Activated CD4-positive, alpha-beta T cell treated with anti-CD3 and anti-CD28 coated beads, Interleukin-2, amount 10 ng/mL, durations not matched to agents 7 days and 5 days (primary cell): ENCODE measurements at places on chromosomes 12 and 14. TPM values are rescaled to one million over a fixed set of nuclear protein-coding genes. Genes with fewer than 3 reads are reported as not detected.

GRCh38 chr12:57110104-57111030 lies 795 bp downstream of the STAT6 start:
- peak; percentile 73 for DNase-seq

- no peak for DNase-seq
These were observed 17.1 kb downstream of the FICD start for GRCh38 chr12:108531929-108532848.

DNA sequence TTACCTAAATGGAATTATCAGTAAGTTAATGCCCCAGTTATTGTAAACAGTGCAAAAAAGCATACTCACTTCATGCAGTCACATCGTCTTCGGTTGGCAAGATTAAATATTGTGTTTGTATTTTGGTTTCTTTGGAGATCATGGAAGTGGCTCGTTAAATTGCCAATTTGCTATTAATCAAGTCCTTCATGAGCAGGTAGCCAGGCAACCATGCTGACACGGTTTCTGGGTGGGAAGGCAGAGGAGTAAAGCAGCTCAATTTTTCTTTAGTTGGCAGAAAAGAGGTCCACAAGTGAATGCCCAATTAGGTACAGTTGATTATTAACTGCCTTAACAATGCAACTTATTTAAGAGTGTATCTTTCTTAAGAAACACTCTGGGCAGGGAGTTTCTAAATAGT lies 43.9 kb downstream of the PPP4R3A start:
- DNase-seq = no peak

DNA sequence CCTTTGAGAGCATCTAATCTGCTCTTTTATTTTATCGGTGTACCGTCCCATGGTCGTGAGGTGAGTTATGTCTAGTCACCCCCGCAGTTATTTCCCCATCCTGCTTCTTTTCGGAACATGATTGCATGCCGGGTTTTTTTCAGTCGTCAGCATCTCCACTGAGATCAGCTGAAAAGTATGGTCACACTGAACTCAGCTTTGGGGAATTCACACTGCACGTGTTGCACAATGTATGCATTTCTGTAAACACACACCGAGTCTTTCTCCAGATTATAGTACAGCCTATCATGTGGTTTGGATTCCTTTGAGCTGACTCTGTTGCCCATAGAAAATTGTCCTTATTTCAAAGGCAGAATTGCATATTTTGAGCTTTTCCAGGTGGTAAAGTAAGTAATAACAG lies 24.6 kb downstream of the PLXNC1 start:
- no peak for DNase-seq

The HCAR3 gene
- not detected for total RNA-seq

GRCh38 chr12:91123236-91123916 lies 12.1 kb upstream of the LUM start:
- DNase-seq = no peak

The RILPL2 gene
- 6.0 TPM for total RNA-seq

GRCh38 chr12:85156569-85156968 lies 120.4 kb downstream of the LRRIQ1 start:
- no peak for DNase-seq

The BIN2 gene
- total RNA-seq = 200 TPM

The ARHGAP9 gene
- total RNA-seq = 218 TPM

The USP44 gene
- 2.9 TPM for total RNA-seq

- DNase-seq = no peak
These were observed 170.1 kb upstream of the GRIP1 start for GRCh38 chr12:66848967-66849366.

DNA sequence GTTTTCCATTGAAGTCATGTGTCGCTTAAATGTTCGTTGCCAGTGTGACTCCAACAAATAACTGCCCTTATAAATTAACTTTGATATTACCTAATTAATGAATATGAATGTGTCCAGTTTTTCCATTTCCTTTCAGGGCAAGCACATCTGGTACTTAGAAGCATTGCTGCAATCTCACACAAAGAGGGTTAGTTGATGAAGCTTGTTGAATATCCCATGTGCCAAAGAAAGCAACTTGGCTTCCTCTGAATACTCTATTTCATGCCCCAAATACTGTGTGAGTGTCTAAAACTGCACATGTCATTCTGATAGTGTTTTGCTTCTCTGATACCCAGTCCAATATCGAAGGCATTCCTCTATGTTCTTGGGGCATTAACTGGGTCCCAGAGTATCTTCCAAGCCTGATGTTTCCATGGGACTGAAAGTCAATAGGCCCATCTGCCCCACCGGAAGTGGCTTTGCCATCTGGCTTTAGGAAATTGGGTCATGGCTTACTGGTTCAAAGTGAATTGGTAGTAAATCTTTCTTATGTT lies 75.8 kb upstream of the CNTN1 start:
- DNase-seq = no peak

The PGF gene
- total RNA-seq = 0.12 TPM

- no peak for DNase-seq
These were observed 35.8 kb downstream of the CDKL1 start for GRCh38 chr14:50360851-50361250.

The PTPN21 gene
- not detected for total RNA-seq

The TSHR gene
- total RNA-seq = 1.0 TPM

DNA sequence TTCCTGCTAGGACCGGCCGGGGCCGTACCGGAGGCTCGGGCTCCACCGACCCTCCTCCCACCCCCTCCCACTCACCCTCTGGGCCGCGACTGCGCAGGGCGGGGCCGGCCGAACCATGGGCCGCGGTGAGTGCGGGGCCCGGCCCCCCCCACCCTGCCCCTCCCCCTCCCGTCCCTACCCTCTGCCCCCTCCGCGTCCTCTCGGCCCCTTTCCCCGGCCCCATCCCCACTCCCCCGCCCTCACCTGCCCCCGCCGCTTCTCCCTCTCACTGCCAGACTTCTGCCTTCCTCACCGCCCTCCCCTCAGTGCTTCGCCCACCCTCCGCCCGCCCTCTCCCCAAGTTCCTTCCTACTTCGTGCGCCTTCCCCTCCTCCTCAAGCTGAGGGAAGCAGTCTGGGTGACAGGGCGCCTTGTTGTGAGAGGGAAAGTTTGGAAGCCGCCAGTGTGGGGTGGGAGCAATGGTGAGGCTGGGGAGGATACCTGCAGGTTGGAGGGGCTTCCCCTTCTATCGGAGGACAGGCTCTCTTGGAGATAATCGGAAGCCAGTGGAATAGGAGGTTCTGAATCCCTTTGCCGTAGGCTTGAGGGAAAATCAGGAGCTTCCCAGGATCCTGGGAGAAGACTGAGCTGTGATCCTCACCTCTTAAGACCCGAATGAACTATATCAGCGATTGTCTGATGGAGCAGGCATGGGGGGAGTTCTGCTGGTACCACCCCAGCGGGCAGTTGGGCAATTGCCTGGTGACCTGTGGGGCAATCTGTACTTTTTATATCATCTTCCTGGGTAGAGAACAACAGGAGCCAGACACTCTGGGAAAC lies 472 bp downstream of the MBD6 start:
- DNase-seq = peak; percentile 60

The AREL1 gene
- 44.1 TPM for total RNA-seq

The GALNT6 gene
- 18.9 TPM for total RNA-seq

DNA sequence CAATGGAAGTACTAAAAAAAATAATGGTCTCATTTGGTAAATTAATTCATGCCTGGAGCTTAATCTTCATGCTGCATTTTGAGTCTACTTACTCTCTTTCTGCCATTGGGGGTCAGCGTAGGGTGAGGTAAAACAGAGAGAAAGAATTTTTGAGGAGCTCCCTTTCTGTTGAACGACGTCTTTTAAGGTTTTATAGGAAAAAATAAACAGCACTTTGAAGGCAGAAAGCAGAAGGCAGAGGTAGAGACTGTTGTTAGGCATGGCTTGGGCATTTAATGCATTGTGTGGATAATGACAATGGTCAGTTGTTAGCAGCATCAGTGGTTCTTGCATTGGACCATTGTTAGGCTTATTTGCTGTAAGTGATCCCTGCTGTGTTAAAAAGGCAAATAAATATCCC lies 557.2 kb upstream of the STXBP6 start:
- no peak for DNase-seq

The PLXNC1 gene
- total RNA-seq = 29.7 TPM

- no peak for DNase-seq
These were observed 33.0 kb downstream of the BEGAIN start for GRCh38 chr14:100554082-100554677.

- DNase-seq = no peak
These were observed 10.4 kb downstream of the ACTN1 start for GRCh38 chr14:68968721-68969120.

The B4GALNT3 gene
- 6.1 TPM for total RNA-seq

DNA sequence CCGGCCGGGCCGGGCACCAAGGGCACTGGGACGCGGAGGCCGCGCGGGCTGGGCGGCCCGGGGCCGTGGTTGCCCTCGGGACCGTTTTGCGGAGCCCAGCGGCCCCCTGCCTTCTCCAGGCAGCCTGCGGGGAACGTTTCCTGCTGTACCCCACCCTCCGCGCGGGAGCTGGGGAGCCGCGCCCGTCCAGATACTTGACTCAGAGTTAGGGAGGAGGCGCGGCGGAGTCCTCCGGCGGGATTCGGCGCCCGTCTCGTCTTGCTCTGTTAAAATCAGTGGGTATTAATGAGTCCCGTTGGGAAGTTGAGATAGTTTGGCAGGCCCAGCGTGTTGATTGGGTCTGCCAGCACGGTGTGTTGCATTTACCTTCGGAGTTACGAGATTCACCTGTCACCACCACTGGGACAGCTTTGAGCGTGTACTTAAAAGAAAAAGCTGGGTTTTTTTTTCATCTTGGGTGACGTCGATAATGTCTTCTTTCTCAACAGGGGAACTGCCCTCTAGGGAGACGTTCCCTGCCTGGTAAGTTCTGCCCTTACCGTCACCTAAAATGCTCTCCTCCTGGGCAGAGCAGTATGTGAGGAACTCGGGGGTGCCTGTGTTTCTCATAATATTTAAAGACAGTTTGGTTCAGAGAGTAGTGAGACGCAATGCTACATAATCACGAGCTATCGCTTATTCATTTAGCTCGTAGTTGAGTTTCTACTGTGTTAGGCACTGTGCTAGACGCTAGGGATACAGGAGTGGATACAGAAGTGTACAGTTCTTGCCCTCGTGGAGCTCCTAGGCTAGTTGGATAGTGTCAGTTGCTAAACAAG lies 596 bp downstream of the DLST start:
- peak; percentile 57 for DNase-seq

DNA sequence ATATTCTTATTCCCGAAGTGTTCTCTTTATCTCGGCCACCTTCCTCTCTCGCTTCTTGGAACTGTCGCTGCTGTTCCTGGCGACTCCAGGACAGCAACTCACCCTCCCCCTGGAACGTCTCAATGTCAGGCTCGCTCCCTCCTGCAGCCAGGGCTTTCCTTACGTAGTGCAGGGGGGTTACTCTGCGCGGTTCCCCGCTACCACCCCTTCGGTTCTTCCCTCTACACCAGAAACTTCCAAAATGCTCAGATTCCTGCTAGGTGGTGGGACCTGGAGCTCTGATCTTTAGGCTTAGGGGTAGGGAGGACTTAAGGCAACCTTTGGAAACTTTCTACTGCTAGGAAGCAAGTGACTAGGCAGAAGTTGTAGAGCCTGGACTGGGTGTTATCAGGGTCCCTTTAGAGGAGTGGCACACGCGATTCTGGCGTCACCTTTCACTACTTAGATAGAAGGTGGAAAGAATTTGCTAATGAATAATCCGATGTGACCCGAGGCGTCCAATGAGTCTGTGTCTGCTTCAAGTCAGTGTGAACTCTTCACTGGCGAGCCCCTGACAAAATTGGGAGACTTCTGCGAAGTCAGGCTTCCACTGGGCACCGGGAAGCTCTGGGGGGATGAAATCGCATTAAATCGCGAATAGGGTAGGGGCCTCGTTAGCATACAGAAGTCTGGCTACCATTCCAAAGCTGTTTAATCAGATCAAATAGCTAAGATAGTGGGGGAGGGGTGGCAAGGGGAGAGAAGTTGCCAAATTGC lies 900 bp upstream of the DPF3 start:
- DNase-seq = no peak

DNA sequence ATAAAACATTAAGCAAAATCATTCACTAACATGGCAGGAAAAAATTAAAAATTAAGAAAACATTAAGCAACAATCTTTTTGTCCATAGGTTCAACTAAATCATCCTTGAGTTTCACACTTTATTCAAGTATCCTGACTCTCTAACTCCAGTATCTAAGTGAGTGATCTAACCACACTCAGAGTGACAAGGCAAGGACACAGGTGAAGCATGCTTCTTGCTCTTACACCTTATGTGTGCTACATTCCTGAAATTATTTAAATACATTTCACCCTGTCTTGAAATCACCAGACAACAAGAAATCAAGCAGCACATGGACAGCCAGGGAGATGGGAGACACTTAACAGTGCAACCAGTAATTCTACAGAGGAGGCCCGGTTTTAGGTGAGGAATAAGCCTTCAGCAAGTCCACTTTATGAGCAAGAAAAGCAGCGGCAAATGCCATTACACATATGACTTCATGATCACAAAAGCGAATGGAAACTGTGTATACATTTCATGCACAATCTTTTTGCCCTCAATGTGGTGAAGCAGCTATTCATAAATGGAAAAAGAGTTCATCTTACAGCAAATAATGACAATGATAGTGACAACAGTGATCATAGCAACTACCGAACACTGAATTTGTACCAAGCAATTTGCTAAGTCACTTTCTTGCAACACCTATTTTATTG lies 37.4 kb downstream of the PHLDA1 start:
- no peak for DNase-seq

GRCh38 chr12:31263661-31264060 lies 62.3 kb downstream of the SINHCAF start:
- DNase-seq = no peak

DNA sequence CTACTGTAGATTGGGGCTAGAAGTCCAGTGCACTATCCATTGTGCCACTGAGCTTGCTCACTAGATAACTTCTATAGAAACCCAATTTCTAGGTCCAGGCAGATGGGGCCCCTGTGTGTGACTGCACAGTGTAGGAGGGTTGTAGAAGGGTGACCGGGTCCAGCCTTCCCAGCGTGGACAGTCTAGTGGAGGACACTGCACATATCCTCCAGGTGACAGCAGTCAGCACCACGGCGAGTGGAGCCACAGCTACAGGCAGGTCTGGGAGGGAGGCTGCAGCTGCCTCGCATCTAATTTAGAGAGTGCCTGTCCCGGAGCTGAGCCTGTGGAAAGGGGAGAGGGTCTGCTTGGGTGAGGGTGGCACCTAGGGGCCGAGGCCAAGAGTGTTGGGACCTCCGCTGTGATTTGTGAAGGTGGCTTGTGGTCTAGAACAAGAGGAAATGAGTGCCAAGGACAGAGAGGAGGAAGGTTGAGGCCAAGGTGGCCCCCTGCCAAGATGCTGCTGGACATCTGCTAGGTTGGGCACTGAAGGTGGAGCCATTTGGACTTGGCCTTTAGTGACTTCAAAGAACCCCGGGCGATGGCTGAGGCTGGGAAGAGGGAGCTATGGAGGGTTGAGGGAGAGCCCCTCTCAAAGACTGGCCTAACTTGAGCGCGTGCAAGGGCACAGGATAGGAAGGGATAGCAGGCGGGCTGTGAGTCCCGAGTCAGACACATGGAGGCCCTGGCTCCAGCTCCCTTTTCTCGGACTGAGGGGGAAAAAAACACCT lies 46.0 kb upstream of the TRAF3 start:
- no peak for DNase-seq

- DNase-seq = no peak
These were observed 113.5 kb downstream of the TMTC2 start for GRCh38 chr12:82800185-82800584.
